ENCODE measurements at places on chromosomes 3 and 15.

DNA sequence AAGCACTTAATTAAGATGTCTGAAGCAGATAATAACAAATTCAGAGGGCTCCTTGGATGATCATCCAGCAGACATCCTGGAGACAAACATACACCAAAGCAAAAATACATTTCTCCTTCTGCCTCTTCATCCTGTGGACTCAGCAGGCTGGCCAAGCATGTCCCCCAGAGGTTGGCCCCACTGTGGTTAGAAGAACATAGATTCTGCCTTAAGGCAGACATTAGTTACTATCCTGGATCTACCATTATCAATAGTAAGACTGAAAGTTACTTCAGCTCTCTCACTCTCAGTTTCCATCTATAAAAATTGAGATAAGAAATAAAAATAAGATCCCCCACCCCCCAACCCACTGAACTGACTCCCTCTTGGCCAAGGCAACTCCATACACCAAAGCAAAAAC lies 28.6 kb upstream of the TGFBR2 start:
- DNase-seq = no peak

GRCh38 chr15:74889390-74889882 lies 406 bp upstream of the MPI start:
- DNase-seq = no peak

DNA sequence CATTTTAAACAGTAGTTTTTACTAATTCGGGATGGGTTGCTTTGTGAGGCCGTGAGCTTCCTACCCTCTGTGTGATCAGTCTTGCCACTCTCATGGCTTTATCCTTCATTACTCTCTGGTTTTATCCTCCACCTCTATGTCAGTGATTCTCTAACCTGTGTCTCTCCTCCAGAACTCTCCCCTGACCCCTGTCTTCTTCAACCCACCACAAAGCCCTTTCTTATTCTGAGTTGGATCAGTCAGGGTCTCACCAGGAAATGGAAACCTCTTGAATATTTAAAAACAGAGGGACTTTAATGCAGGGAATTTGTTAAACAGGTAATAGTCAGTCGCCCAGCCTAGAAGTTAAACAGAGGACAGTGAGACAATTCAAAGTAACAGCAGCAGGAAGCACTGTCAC lies 64.2 kb upstream of the ADPGK start:
- no peak for DNase-seq

- no peak for DNase-seq
Observed at GRCh38 chr15:88140398-88140797, 116.1 kb downstream of the NTRK3 start.

DNA sequence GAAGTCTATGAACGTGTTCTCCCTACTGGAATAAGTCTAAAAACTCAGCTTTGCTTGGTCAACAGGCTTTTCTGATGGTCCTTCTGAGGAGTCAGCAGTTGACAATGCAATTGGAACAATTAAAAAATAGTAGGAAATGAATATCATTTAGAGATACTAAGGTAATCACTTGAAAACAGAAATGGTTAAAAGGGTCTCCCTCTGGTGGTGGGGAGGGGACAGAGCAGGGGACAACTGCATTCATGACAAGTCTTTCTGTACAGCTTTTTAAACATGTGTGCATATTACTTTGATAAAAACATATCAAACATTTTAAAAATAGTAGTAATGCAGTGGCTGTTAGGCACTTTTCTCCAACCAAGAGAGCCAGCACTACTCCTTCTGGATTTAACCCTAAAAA lies 119.9 kb upstream of the FHIT start:
- DNase-seq = no peak

DNA sequence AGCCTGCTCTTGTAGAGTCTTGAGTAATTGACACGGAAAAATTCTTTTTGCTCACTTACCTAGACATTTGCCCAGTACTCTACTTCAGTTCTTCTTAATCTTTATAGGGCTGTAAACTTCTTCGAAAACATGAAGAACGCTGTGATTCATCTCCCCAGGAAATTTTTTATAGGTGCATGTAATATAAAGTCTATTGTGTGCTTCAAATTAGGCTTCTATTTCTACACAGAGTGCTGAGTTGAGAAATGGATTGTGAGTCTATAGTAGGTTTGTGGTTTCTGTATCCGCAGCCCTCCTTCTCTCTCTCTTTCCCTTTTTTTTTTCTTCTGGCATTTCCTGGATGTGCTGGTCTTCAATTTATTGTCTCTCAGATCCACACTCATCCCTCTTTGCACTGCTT lies 183.3 kb upstream of the DCBLD2 start:
- no peak for DNase-seq

Data from COR-L47 (cell line).